Bronchial smooth muscle cell (primary cell): ENCODE measurements at places on chromosomes 5 and 9. TPM values are rescaled to one million over a fixed set of nuclear protein-coding genes. Genes with fewer than 3 reads are reported as not detected.

The ELOVL7 gene
- under 0.01 and 0.09 TPM in 2 replicates for total RNA-seq

The SLC6A19 gene
- total RNA-seq = not detected in 2 replicates

The ANKRD33B gene
- total RNA-seq = 3.6 and 16.1 TPM in 2 replicates

The PDZD2 gene
- total RNA-seq = 0.09 and 0.16 TPM in 2 replicates

The LCN2 gene
- total RNA-seq = not detected in 2 replicates

The DMRTA1 gene
- 0.34 and 0.47 TPM in 2 replicates for total RNA-seq

The ECM2 gene
- 3.6 and 7.2 TPM in 2 replicates for total RNA-seq

The TTLL11 gene
- 2.5 and 3.6 TPM in 2 replicates for total RNA-seq
